Caudate nucleus (tissue), 63 donors: ENCODE measurements at places on chromosomes 3 and 15.

DNA sequence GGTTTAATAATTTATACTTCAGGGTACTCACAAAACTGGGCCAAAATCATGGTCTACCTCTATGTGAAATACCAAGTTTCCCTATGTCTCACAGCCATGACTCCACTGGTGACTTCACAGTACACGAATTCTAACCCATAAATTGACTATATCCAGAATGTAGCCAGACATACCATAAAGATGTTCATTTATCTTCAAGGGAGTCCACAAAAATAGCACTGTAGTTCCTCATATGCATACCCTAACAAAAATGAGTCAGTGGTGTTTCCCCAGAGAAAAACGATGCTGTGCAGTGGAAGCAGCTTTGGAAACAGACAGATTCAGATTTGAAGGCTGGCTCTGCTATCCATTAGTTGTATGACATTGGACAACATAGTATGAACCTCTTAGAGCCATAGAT lies 438.8 kb downstream of the FHIT start:
- DNase-seq, result no peak

GRCh38 chr3:186044968-186045367 lies 63.9 kb downstream of the ETV5 start:
- peak; percentile 51 for DNase-seq

- no peak for DNase-seq
These were observed at the start of gene EOMES for GRCh38 chr3:27721717-27722564. Gene EOMES, minus strand, starts transcription at chr3:27722323. Its CDS starts 29 bp downstream, at chr3:27722294.

DNA sequence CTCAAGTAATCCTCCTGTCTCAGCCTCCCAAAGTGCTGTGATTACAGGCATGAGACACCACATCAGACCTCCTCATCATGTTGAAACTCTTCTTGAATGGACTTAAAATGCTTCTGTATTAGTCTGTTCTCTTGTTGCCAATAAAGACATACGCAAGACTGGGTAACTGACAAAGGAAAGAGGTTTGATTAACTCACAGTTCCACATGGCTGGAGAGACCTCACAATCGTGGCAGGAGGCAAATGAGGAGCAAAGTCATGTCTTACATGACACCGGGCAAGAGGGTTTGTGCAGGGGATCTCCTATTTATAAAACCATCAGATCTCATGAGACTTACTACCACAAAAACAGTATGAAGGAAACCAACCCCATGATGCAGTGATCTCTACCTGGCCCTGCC lies 113.5 kb downstream of the CNTN4 start:
- DNase-seq, result no peak

DNA sequence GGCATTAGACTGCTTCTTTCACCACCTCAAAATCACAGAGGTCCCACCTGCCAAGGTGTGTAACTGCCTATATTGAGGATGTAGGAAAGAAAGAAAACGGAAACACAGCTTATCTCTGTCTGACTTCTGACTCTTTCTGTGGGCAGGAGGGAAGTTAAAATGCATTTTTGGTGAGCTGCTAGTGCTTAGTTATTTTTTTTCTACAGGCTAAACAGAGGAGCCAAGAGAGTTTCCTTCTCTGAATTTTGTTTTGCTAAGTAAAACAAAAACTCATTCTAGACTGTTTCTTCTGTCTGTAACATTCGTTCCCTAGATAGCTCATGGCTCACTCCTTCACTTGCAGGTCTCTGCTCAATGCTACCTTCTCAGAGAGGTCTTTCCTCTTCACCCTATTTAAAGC lies 18.8 kb upstream of the AMOTL2 start:
- no peak for DNase-seq
